ENCODE measurements at places on chromosomes 1 and 21. TPM values are rescaled to one million over a fixed set of nuclear protein-coding genes. Genes with fewer than 3 reads are reported as not detected.

The COQ8A gene
- total RNA-seq = 37.2 TPM

The SIK1 gene
- 50.2 TPM for total RNA-seq

The RPTN gene
- not detected for total RNA-seq

The LRIG2 gene
- total RNA-seq = 14.3 TPM

The B3GALT5 gene
- not detected for total RNA-seq

The SLC16A4 gene
- total RNA-seq = not detected

The FAM72D gene
- total RNA-seq = not detected

The OR2L2 gene
- total RNA-seq = under 0.01 TPM

The MARK1 gene
- total RNA-seq = under 0.01 TPM

The MANEAL gene
- 0.42 TPM for total RNA-seq

The LCE2C gene
- total RNA-seq = not detected

The MIXL1 gene
- total RNA-seq = not detected

The PHACTR4 gene
- total RNA-seq = 14.1 TPM

The WNT2B gene
- total RNA-seq = 0.31 TPM

The PLA2G2E gene
- not detected for total RNA-seq

The RIMKLA gene
- 0.10 TPM for total RNA-seq

The PROX1 gene
- 0.31 TPM for total RNA-seq

The GABRD gene
- not detected for total RNA-seq

The NCAM2 gene
- total RNA-seq = 0.10 TPM

The CD1D gene
- total RNA-seq = 13.9 TPM

The SOAT1 gene
- 23.2 TPM for total RNA-seq

The RNU1-1 gene
- total RNA-seq = under 0.01 TPM

The HES2 gene
- total RNA-seq = not detected

The PLD5 gene
- under 0.01 TPM for total RNA-seq

The ODR4 gene
- 27.6 TPM for total RNA-seq

The C1orf185 gene
- not detected for total RNA-seq

The FLG2 gene
- not detected for total RNA-seq

The OR2L5 gene
- not detected for total RNA-seq

The KCNA3 gene
- 143 TPM for total RNA-seq

The HSPB7 gene
- not detected for total RNA-seq

The FCMR gene
- total RNA-seq = 117 TPM

The FOXJ3 gene
- 86.7 TPM for total RNA-seq

The RGSL1 gene
- not detected for total RNA-seq

The WDR64 gene
- total RNA-seq = 0.10 TPM

The ZNF648 gene
- total RNA-seq = not detected

The LAMC2 gene
- not detected for total RNA-seq

The GPR25 gene
- total RNA-seq = 0.84 TPM

The LYPD8 gene
- not detected for total RNA-seq

All from mononuclear cell (primary cell).